CD4-positive, alpha-beta T cell treated with Interleukin-21 for 1 hour (primary cell): ENCODE measurements at places on chromosomes 5 and 9.

DNA sequence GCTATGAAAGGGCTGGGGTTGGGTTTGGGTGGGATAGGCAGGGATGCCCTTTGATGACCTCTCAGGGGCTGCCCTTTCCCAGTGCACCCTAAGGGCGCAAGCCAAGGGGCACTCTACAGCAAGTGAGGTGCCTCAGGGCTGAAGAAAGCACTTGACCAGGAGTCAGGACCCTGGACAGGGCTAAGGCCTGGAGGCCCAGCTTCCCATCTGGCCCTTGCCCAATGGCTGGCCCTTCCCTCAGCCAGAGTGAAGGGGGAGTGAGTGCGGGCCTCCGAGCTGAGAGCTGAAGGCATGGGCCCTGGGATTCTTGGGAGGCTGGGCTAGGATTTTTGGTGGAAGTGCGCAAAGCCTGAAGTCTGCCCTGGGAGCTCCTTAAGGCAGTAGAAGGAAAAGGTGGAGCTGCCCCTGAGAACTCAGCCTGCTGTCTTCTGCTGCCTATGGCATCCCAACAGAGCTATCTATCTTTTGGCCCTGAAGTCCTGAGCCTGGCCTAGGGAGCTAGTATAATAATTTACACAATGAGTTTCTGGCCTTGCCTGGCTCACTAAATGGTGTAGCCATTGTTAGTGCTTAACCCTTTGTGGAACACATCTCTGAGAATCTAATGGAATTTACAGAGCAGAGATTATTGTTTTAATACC, 16.4 kb downstream of the JADE2 start:
- no peak for DNase-seq

DNA sequence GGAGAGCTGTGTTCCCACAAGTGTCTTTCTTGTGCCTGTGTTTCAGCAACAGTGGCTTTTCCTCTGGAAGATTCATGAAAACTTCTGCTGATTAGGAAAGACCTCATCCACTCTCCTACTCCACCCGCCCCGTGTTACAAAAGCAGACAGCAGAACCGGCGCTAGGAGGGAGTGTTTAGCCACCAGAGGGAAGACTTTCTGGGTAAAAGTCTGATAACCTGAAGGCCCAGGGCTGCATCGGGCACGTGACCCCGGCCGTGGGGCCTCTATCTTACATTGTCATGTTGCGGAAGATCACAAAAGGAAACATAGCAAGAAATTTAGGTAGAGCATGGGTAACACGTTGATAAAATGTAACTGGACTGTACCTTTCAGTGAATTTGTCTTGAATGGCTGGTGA, 32.0 kb upstream of the DMRT2 start:
- DNase-seq = peak; percentile 17

- DNase-seq = no peak
Observed at GRCh38 chr9:100160021-100160420, 61.0 kb downstream of the INVS start.

DNA sequence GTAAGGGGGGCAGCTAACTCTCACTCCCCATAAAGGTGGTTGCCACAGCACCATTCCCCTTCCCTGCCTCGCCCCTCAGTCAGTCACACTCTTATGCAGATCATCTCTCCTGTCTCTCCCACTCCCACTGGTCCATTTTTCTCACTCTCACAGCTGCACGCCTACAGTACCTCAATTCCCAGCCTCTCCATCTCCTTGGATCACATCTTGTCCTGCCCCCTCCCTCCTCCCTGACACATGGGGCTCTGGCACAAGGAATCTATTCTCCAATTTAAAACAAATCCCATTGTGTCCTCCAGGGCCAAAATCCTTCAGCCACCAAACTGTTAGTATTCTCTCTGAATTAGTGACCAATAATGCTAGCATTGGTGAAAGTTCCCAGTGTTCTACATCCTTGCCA, 114.4 kb downstream of the AUH start:
- no peak for DNase-seq

GRCh38 chr5:107876906-107877305, 206.2 kb upstream of the EFNA5 start:
- DNase-seq = no peak

- no peak for DNase-seq
Observed at GRCh38 chr9:36045610-36046009, 8.9 kb downstream of the RECK start.

DNA sequence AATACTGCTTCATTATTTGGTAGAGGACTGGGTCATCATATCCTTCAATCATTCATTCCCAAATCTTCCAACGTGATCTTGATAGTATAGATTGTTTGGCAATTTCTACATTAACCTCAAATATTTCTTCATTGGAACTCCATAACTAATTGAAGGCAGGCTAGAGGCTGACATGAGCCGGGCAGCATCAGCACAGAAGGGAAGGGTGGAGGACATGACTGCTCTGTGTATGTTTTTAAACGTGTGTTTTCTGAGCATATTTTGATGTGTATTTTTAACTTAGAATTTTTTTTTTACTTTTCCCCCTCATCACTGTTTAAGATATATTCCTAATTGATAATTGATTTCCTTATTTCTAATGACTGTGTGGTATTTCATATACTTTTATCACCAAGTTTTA, 12.6 kb downstream of the DDX4 start:
- no peak for DNase-seq

- no peak for DNase-seq
Observed at GRCh38 chr9:91417602-91418214, 5.9 kb downstream of the NFIL3 start.

DNA sequence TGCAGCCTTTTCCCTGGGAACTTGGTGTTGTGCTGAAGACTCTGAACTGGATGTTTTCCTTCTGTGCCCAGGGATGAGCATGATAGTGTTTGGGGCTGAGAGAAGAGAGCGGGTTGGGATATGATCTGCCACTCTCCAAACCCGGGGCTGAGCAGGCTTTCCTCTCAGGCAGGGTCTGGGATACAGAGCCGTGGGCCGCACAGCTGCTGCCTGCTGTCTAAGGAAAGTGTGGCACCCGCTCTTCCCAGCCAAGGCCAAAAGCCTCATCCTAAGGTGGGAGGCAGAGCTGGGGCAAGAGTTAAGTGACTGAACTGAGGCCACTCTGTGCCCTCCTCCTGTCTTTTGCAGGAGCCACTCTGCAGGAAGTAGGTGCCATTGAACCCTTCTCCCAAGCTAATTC, 83.6 kb upstream of the PITX1 start:
- no peak for DNase-seq

- no peak for DNase-seq
Observed at GRCh38 chr9:110559869-110560268, 19.7 kb downstream of the SVEP1 start.

GRCh38 chr9:108599571-108599970, 256.2 kb downstream of the ACTL7B start:
- DNase-seq = no peak

GRCh38 chr5:14702238-14702839, 37.8 kb downstream of the OTULIN start:
- DNase-seq = no peak

DNA sequence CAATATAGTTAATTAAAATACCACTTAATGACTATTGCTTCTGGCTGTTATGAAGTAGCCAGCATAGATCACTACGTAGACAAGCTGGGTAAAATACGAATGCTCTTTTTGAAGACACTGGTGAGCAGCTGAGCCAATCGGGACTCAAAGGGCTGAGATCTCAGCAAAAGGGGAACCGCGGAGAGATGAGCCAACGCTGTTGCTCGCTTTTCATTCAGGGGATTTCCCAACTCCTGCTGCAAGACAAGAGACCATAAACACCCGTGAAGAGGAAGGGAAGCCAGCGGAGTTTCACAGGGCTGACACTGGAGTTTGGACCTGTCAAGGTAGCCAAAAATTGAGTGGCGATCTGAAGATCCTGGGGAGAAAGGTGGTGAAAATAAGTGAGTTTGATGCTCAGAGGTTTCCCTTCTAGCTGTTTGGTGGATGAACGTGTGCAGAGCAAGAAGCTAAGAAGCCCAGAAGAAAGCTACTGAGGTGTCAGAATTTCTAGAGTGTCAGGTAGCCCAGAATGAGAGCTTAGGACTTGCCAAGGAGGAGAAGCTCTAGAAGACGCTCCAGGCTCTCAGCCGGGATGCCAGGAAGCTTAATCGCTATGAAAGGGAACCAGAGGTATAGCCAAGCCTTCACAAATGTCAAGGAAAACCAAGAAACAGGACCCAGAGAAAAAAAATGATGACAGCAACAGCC, 79.6 kb upstream of the RNU6ATAC start:
- peak; percentile 46 for DNase-seq

GRCh38 chr5:89936576-89936975, 473.0 kb downstream of the CETN3 start:
- DNase-seq = no peak

DNA sequence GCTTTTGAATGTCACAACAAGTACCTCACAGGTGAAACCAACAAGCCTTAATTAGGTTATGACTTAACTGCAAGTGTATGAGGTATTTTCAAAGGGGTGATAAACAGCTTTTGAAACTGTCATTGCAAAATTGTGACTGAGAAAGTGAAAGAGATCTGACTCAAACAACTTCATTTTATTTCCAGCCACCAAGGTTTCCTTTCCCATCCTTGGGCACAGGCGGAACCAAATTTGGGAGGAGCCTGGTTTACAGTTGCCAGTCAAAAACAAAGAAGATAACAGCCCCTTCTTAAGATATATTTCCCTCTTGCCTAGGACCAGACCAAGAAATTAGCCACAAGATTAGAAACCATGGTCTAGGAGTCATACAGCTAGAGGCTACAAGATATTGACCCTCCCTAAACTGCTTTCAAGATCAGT, 417.1 kb downstream of the CSNK1G3 start:
- no peak for DNase-seq

- no peak for DNase-seq
Observed at GRCh38 chr9:2957656-2958200, 113.8 kb upstream of the PUM3 start.

GRCh38 chr5:93794954-93795353, 53.6 kb upstream of the POU5F2 start:
- DNase-seq = no peak

- no peak for DNase-seq
Observed at GRCh38 chr5:173454736-173455598, 126.8 kb upstream of the STC2 start.
